GM23338 (cell line): ENCODE measurements at places on chromosomes 2 and 18. TPM values are rescaled to one million over a fixed set of nuclear protein-coding genes. Genes with fewer than 3 reads are reported as not detected.

Gene RAB17
- total RNA-seq = 21.4 and 26.9 TPM in 2 replicates

Gene CCDC85A
- 0.24 and 0.47 TPM in 2 replicates for total RNA-seq

Gene GALM
- 14.9 and 21.6 TPM in 2 replicates for total RNA-seq

Gene SPDYA
- 0.12 and 0.42 TPM in 2 replicates for total RNA-seq

Gene ITGA4
- 2.4 and 4.6 TPM in 2 replicates for total RNA-seq

Gene IL1A
- total RNA-seq = 0.19 and 0.73 TPM in 2 replicates

Gene ABCG8
- total RNA-seq = 0.31 and 0.35 TPM in 2 replicates

Gene RFX8
- 0.19 and 1.5 TPM in 2 replicates for total RNA-seq

Gene GCG
- total RNA-seq = not detected in 2 replicates

Gene ANKRD29
- total RNA-seq = 6.6 and 16.9 TPM in 2 replicates

Gene TMEM37
- total RNA-seq = 7.2 and 8.8 TPM in 2 replicates

Gene NMUR1
- total RNA-seq = 0.31 and 0.59 TPM in 2 replicates
